Putamen (tissue), 1 donor: ENCODE measurements at places on chromosomes 16 and 17.
A peak's percentile ranks its signal among the peaks of the same experiment; 100 is the strongest.

- DNase-seq = no peak
Observed at GRCh38 chr17:78425429-78425828, 47.0 kb downstream of the PGS1 start.

- peak; percentile 57 for DNase-seq
Observed at GRCh38 chr16:57045694-57046381, 46.5 kb upstream of the CPNE2 start.

DNA sequence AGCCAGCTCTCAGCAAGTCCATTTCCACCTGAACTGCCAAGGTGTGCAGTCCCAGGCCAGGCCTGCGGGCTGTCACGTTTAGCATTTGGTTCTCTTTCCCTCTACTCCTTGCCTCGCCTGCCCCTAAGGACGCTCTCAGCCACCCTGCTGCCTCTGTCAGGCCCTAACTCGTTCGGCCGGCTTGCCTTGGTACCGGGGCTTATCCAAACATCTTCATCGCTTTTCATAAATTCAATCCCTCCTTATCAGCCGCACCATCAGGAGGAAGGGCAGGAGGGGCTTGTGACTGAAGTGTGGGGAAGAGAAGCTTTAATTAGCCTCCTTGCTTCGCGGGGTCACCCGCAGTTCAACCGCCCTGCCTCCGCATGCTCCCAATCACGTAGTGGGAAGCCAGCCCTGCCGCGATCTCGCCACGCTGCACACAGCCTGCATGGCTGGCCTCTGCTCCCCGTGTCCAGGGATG lies 231.1 kb downstream of the SOX9 start:
- DNase-seq = no peak

DNA sequence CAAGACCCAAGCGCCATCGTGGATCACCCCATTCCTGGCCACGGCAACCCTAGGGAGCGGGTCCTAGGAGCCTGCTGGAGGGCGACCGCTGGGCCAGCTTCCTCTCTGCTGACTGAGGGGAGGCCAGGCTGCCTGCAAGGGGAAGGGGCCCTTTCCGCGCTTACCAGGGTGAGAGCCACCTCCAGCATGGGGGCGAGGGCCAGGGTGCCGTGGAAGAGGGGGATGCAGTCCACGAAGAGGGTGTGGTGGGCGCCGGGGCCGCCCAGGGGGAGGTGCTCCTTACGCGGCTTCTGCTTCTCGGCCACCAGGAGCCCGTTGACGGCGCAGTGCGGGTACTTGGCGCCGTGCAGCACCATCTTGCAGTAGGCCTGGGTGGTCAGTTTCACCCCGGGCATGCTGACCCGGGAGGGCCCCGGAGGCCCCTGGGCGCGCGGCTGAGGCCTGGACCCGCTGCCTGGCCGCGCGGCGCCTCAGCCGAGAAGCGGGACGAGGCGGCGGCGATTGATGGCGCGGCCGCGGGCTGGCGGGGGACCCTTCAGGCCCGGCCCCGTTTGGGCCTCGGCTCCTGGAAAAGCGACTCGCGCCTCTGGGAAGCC lies 345 bp downstream of the EMC8 start:
- no peak for DNase-seq

DNA sequence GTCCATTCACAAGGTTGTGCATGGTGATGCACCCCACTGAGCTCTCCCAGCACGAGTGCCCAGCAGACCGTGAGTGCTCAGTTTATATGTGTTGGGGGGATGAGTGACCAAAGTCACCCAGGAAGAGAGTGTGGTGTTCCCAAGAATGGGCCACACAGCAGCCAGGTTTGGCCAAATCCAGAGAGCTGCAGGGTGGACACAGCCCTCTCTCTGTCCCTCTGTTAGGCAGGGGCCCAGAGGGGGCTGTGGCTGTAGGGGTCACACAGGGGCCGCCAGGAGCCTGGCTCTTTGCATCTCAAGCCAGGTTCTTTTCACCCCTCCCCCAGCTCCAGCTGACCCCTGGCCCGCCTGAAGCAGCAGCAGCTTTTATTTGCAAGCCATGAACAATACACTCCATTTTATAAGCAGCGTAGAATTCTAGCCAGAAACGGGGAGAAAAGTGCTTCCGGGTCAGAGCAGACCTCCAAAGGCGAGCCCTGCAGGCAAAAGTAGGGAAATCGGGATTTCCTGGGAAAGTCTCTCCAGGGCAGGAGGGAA lies 13.3 kb downstream of the COTL1 start:
- DNase-seq = no peak

GRCh38 chr17:16352667-16353316 lies 477 bp downstream of the CENPV start:
- no peak for DNase-seq

DNA sequence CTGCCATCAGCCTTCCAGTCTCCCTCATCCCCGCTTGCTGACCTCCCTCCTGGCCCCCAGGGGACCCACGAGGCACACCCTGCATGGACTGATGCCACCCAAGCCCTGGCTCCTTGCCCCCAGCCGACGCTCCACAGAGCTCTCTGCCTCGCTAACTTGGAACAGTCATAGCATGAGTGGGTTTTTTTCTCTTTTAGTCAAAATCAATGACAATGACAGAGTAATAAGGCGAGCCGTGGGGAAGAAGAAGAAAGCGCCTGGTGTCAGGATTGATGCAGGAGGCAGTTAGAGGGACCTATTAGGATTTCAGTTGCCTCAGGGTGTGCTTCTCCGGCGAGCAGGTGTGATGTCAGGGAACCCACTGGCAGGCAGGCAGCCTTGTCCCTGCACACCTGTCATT lies 176.3 kb upstream of the TNRC6C start:
- DNase-seq = no peak

- DNase-seq = no peak
Observed at GRCh38 chr17:27224526-27225315, 69.2 kb upstream of the WSB1 start.

GRCh38 chr17:59160157-59161025 lies 4.8 kb downstream of the PRR11 start:
- DNase-seq = no peak

- peak; percentile 89 for DNase-seq
Observed at GRCh38 chr17:29591737-29592608, 959 bp upstream of the ANKRD13B start.

DNA sequence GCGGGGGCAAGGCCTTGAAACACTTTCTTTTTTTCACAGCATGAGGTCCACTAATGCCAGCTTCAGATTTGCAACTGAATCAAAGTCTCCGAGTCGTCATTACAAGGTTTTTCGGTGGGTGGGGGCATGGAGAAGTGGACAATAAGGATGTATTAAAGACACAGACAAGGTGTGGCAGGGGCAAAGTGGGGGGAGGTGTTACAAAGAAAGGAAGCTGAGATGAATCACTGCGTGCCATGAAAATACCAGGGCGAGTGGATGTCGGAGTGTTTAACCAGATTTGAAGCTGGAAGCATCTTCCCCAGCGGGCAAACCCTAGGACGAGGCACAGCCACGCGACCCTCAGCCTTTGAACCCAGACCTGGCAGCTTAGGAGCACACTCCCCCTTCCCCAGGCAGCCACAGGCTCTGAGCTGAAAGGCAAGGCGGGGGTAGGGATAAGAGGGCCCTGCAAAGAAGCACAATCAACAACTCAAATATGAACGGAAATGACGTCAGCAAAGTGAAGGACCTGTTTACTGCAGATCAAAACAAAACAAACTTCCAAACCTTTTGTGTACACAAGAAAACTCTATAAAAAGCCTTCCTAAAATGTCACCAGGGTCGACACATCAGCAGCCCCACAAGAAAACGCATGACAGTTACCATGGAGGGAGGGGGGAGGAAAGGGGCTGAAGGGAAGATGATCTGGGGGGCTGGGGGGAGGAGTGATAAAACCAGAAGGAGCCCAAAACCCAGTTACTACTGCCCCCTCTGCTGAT lies 5.6 kb upstream of the ZFHX3 start:
- no peak for DNase-seq

- DNase-seq = no peak
Observed at GRCh38 chr17:79870540-79870939, 31.3 kb upstream of the CBX4 start.

- DNase-seq = peak; percentile 78
Observed at GRCh38 chr17:72336026-72336803, 215.4 kb downstream of the SOX9 start.

DNA sequence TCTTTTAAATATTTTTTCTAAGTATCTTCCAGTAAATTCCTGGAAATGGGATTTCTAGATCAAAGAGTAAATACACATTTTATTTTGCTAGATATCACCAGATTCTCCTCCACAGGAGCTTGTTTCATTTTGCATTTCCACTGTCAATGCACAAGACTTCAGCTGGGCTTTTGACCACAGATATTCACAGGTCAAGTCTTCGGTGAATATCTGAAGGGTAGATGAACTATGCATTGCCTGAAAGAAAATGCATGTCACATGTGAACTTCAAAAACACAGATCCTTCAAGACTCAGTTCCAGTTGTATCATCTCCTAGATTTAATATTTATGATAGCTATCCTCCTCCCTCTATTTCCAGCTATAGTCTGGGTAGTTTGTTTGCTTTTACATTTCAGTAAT lies 963.6 kb upstream of the GOT2 start:
- DNase-seq = no peak

- no peak for DNase-seq
Observed at GRCh38 chr16:27721531-27722181, 171.7 kb downstream of the KATNIP start.

DNA sequence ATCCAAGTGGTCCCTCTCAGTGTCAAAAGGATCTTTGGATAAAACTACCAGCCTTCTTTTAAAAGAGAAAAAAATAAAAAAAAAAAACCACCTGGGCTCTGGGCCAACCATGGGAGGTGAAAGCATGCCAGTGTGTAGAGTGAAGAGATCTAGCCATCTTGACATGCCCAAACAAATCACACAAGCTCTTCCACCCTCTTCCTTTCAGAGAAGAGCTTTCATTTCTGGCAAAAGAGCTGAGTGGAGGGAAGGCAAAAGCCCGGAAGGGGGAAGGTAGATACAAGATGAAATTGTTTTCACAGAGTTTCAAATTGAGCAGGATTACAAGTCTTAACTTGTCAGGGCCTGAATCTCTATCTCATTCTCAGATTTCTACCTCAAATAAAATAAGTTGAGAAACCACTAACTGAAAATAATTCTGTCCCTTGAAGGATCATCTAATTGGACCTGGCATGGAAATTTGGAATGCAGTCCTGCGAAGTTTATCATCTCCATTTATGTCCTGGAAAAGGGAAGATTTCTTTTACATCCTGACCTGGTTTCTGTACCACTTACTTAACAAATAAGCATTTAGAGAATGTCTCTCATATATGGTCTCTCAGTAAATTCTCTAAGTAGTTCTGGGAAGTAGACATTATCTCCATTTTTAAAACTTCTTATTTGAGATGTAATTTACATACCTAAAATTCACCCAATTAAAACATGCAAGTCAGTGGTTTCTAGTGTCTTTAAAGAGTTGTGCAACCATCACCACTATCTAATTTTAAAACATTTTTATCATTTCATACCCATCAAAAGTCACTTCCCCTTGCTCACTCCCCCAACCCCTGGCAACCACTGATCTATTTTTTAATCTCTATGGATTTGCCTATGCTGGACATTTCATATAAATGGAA lies 93.7 kb downstream of the TANGO6 start:
- DNase-seq = no peak

GRCh38 chr17:64938925-64939474 lies 19.7 kb upstream of the LRRC37A3 start:
- DNase-seq = no peak

- DNase-seq = no peak
Observed at GRCh38 chr16:56300891-56301850, 109.9 kb downstream of the GNAO1 start.

GRCh38 chr17:81569986-81570514 lies 17.9 kb upstream of the FAAP100 start:
- DNase-seq = no peak

DNA sequence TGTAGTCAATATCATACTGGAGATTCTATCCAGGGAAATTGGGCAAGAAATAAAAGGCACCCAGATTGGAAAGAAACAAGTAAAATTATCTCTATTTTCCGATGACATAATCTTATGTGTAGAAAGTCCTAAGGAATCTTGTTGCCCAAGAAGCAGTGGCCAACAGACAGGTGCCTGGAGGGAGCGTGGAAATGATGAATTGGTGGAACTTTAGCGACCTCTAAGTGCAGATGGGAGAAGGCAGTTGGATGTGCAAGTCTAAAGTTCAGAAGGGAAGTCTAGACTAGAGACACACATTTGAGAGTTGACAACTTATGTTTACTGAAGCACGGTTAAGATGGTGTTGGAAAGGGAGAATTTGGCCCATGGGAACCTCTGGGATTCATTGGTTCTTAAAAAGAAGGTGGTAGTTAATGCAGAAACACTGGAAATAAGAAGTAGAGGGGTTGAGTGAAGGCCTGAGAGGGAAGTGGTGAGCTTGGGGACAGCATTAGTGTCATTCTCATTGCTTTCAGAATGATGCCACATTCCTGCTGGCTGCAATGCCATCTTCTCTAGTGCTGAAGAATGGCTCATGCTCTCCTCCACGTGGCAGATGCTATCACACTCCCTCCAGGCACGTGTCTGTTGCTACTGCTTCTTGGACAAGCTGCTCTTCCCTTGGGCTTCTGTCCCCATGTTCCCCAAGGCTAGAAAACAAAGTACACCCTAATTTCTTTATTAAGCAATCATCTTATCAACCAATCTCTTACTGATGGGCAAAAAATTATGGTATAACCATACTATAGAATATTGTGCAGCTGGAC lies 24.0 kb downstream of the TAT start:
- no peak for DNase-seq

DNA sequence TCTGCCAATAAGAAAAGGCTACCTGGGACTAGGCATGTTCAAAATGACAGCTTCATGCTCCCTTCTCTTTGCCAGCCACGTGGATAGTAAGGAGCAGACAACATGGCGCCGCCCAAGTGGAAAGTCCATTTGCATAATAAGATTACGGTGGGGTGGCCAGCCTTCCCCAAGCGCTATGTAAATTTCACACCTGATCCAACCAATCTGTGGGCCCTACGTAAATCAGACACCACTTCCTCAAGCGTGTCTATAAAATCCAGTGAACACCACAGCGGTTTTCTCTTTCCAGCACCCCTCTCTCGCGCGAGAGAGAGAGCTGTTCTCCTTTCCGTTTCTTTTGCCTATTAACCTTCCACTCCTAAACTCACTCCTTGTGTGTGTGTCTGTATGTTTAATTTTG lies 140.3 kb upstream of the ERCC4 start:
- DNase-seq = no peak

DNA sequence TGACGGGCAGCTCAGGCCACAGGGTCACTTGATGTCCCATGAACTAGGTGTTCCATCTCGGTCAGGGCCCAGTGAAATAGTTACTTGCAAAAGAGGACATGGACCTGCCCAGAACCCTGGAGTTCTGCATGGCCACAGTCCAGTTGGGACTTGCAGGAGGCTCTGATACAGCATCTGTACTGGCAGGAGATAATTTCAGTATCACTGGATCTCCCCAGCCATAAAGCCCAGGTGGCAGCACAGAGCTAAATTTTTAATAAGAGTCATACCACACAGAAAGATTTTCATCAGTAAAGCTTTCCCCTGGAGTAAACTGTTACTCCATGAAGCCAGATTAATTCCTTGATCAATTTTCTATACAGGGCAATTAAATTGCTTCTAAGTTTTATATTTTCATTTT lies 18.0 kb upstream of the SLC16A5 start:
- DNase-seq = no peak

GRCh38 chr16:86306011-86306644 lies 204.2 kb upstream of the FOXF1 start:
- no peak for DNase-seq

GRCh38 chr16:85316321-85316919 lies 204.1 kb upstream of the CIBAR2 start:
- DNase-seq = no peak
